ENCODE measurements at places on chromosomes 13 and 19.

DNA sequence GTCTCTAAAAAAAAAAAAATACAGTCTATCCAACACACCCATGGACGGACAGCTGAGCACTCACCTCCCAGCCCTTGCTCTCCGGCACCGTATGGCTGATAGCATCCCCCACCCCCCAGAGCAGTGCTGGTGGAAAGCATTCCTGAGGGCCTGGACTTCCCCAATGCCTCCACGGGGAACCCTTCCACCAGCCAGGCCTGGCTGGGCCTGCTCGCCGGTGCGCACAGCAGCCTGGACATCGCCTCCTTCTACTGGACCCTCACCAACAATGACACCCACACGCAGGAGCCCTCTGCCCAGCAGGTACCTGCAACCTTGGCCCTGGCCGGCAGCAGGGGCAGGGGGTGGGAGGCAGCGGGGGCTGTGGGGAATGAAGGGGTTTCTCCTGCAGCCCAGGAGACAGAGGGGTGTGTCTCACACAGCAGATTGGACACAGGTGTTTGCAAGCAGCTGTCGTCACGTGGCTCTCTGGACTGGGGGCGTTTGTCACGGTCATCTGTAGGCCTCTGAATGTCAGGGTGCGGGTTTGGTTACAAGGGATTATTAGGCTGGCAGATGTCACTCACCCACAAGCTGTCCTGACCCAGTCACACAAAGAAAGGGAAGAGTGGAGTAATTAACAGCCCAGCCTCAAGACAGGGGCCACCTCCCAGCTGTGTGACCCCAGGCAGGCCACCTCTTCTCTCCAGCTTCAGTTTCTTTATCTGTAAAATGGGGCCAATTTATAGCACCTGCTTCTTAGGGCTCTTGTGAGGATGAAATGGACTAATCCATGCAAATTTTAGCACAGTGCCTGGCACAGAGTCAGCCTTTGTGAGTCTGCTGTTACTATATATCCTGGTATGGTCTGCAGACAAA is 19.3 kb downstream of the PLD3 start:
- DNase-seq = no peak

- no peak for DNase-seq
Observed at GRCh38 chr13:66207610-66208009, 1022.5 kb downstream of the PCDH9 start.

GRCh38 chr19:5204212-5204611 is 136.4 kb downstream of the PTPRS start:
- no peak for DNase-seq

GRCh38 chr13:49302817-49303216 is 55.1 kb downstream of the CDADC1 start:
- DNase-seq = peak; percentile 11

- no peak for DNase-seq
Observed at GRCh38 chr13:53512635-53513034, 484.0 kb downstream of the OLFM4 start.

DNA sequence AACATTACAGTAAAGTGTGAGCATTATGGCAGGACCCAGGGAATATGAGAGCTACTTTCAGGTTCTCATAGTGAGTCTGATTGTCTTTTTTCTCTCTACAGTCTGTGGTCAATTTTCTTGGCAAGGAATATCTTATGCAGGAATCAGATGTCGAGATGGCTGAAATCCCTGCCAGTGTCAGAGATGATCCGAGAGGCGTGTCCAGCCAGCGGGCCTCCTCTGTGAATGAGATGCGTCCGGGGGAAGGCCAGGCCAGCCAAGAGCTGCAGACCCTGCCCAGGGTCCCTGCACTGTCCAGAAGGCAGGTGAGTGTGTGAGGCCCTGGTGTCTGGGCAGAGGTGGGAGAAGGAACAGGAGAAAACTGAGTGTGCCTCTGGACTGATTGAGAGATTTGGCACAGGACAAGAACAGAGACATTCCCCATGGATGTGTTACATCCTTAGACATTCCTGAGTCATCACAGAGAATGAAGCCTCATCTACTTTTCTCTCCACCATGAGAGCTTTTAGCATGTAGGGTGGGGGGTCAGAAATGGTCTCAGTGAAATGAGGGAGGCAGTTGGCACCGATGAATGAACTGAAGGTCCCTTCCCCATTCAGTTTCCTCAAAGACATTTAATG is 27.3 kb upstream of the EDDM13 start:
- no peak for DNase-seq

DNA sequence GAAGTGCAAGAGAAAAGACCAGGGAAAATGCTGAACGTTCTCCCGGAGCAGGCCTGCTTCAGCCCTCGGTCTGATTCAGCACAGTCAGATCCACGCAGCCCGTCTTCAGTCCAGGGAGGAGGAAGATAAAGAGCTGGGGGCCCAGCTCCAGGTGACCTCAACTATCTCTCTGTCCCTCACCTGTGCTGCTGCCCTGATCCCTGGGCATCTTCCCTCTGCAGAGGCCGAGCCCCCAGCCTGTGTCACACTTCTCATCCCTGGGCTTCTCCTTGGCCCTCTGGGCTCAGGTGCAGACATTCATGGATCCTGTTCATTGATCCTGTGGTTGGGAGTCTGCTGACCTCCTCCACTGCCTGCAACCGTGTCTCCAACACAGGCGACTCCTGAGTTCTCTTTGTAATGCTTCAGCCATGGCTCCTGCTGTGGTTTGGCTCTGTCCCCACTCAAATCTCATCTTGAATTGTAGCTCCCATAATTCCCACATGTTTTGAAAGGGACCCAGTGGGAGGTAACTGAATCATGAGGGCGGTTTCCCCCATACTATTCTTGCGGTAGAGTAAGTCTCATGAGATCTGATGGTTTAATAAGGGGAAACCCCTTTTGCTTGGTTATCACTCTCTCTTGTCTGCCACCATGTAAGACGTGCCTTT is 27.9 kb downstream of the COL4A2 start:
- no peak for DNase-seq

DNA sequence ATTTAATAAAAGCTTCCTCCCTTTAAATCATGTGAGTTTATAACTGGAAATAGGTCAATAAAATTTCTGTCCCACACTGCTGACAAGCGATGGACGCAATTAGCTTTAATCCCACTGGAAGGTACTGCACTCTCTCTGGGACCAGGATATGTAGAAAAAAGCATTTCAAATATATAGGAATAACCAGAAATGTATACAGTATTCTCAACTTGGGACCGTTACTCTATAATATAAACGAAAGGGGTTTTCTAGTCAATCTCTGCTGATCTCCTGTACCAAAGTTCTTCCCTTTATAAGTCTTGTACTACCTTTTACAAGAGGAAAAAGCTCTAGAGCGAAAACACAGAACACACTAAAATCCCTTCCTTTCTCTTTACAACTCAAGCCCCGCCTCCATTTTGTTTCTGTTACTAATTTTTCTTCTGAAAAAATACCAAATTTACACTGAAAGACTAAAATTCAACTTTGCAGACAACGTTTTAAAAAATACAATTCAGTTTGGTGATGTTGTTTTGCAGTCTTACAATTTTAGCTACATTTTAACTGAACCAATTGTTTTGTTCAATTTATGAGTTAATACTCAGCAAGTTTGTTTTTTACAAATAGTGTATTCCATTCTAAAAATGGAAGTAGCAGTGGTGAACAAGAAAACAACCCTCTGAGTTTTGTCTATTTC is 1.7 kb upstream of the USPL1 start:
- DNase-seq = no peak

DNA sequence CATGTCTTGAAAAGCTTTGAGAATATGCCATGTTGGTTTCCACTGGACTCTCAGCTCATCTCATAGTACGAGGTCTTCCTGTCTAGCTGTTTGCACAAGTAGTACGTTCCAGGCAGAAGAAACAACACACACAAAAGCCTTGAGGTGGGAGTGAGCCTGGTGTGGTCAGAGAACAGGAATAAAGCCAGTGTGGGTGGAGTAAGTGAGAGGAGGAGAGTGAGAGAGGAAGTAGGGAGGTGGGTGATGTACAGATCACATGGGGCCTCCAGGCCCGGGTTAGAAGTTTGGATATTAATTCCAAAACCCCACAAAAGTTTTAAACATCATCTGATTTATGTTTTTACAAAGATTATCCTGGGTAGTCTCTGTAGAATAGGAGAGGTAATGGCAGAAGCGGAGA is 230.6 kb downstream of the MTUS2 start:
- no peak for DNase-seq

DNA sequence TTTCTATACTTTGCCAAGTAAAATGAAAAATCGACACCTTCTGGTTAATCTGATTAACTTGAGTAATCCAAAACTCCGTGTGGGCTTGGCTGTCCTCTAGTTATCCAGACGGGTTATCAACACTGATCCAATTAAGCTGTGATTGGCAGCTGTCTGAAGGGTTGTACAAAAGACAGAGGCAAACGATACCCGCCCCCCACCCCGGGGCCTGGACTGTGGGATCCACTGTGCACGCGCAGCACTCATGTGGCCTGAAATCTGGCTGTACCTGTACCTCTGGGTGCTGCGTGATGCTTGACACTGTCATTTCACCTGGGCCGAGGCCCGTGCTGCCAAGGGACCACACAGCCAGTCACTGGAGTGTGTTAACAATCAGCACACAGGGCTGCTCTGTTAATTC is 53.5 kb downstream of the COL4A2 start:
- DNase-seq = no peak

DNA sequence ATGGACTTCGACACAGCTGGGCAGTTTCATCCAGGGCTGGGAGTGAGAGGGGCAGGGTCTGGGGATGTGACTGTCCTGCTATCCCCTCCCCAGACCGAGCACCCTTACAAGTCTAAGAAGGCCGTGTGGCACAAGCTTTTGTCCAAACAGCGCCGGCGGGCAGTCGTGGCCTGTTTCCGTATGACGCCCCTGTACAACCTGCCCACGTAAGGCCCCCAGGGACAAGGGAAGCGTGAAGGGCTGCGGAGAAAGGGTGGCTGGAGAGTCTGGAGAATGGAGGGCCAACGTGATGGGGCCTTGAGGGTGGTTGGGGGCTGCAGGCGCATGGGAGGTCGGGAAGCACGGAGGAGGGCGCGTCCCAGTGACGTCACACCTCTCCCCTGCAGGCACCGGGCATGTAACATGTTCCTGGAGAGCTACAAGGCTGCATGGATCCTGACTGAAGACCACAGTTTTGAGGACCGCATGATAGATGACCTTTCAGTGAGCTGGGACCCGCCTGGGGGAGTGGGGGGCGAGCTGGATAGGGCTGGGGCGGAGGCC is 89.5 kb downstream of the MAP4K1 start:
- DNase-seq = no peak

- DNase-seq = no peak
Observed at GRCh38 chr19:1884719-1885334, 469 bp downstream of the ABHD17A start.

- no peak for DNase-seq
Observed at GRCh38 chr13:58085819-58086218, 454.3 kb downstream of the PCDH17 start.

DNA sequence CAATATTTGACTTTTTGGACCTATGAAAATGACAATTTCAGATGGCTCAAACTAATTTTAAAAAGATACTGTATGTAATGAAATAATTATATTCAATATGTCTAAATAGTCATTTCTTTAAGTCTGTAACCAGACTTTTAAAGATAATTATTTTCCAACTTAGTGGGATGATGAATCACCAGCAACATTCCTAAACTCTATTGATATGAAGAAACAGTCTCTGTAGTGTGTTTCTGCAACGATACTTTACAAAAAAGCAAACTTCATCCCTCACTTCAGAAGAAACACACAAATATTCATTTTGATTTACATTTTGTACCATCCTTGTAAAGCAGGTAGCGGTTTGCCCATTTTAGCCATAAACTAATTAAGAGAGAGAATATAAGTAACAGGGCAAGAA is 417.4 kb downstream of the EFNB2 start:
- DNase-seq = no peak

DNA sequence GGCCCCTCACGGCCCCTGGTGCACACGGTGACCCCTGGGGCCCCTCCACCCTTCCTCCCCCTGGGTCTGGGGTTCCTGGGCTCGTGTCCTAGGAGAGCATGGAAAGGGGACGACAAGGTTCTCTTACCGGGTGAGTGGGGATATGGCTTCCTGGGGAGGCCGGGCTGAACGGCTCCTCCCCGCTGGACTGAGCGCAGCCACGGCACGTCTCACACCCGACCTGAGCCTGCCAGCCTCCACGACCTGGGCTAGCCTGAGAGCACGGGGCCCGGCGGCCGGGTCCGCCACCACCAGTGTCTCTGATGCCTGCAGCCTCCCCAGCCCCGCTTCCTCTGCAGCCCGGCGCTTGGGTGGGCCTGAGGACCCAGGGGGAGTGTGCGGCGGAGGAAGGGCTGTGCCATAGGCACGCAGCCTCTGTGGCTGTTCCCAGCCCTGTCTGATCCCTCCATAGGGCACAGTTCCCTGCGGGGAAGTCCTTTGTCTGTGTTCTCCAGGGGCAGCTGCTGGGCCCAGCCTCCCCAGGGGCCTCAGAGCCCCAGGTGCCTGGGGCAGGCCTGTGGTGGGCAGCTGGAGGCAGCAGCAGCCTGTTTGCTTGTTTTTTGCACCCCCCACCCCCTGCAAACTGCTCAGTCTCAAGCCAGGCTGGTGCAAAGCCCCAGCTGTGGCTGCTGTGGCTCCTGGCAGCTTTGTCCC is 15.0 kb downstream of the PLIN4 start:
- no peak for DNase-seq

DNA sequence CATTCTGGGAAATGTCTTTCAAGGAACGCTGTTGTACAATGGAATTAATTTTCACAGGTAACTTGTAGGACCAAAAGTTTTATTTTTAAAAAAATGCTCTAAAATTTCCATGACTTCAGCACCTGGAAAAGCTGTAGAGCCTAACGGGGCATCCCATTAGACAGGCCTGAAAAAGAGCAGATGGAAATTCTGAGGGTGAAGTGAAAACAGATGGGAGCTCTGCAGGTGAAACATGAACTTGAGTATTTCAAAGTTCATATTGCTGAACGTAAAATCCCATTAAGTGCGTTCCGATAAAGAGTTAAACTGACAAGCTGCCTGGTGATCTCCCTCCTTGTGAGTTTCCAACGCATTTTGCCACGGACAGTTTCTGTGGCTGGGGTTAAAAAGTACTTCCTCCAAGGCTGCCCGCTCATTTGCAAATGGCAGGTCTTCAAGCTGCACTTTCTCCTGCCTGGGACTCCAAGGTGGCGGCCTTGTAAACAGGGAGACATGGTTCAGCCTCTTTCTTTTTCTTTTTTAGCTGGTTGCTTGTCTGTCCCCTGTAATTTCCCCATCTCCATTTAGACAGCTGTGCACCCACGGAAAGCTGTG is 450.4 kb downstream of the FGF9 start:
- DNase-seq = no peak

DNA sequence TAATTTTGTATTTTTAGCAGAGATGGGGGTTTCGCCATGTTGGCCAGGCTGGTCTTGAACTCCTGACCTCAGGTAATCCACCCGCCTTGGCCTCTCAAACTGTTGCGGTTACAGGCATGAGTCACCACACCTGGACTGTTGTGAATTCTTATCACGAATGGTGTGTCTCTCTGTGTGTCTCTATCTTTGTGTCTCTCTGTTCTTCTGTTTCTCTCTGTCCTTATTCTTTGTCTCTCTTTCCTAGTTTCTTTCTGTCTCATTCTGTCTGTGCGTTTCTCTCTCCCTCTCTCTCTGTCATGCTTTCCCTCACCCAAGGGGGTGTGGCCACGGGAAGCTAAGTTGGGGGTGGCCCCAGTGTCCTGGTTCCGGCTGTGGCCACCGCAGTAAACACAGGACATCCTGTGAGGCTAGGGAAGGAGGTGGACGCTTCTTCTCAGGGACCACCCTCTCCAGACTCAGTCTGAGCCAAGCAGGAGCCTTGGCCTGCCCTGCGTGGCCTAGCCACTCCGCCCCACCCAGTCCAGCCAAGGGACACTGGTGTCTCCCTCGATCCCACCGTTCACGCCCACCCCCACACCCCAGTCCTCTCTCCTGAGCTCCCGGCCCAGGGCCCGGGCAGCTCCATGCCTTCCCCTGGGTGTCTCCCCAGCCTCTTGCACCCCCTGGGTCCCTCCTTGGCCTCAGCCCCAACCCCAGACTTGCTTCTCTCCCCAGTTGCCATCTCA is 3.9 kb upstream of the PRX start:
- no peak for DNase-seq

GRCh38 chr19:22814124-22814523 is 18.0 kb upstream of the ZNF723 start:
- DNase-seq = no peak
